Choroid plexus epithelial cell (primary cell): ENCODE measurements at places on chromosomes 6 and 20.
A peak's percentile ranks its signal among the peaks of the same experiment; 100 is the strongest.

- no peak for DNase-seq
Observed at GRCh38 chr20:18481596-18481995, 14.4 kb downstream of the POLR3F start.

DNA sequence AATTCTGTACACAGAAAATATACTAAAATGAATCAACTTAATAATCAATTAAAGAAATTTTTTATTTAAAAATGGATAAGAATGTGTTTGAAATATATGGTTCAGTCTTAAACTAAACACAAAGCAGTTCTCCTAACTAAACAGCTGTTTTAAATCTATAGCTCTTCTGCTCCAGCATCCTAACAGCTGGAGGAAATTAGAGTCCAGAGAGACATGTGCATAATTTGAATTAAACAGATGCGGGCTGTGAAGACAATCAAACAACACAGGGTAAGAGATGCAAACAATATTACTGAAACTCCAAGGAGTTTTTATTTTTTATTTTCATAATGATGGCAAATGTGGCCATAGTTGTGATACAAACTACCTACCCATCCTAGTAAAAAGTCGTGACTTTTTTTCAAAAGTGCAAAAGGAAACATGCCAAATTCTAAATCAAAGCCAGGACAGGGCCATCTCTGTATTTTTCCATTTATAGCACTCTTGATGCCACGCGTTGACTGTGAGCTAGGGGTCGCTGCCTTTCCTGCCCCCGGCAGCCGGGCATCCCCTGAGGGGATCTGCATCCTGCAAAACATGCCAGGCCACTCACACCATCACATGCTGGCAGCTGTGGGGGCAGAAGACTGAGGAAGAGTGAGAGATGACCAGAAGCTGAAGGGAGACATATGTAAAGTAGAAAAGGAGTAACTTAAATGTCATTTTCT, 310.6 kb downstream of the PRKN start:
- no peak for DNase-seq

DNA sequence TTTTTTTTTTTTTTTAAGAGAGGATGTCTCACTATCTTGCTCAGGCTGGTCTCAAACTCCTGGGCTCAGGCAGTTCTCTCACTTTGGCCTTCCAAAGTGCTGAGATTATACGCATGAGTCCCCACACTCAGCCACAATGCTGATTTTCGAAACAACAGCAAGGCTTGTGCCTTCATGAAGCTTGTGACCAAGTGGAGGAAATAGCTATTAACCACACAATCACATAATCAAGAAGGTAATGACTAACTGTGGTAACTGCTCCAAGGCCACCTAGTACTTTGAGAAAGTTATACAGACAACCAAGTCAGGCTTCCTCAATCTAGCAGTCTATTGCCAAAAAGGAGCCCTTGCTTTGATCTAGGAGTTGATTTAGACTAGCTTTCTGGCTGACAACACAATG, 46.3 kb downstream of the SOD2 start:
- peak; percentile 51 for DNase-seq

- DNase-seq: no peak
Observed at GRCh38 chr20:689947-690346, 14.3 kb upstream of the SCRT2 start.

GRCh38 chr6:79868098-79868722, 79.1 kb downstream of the ELOVL4 start:
- peak; percentile 87 for DNase-seq

- peak; percentile 32 for DNase-seq
Observed at GRCh38 chr6:88165844-88166492, at the start of gene CNR1. CNR1 (minus strand) TSS chr6:88166347; CDS start chr6:88145274, 21,073 bp downstream.

DNA sequence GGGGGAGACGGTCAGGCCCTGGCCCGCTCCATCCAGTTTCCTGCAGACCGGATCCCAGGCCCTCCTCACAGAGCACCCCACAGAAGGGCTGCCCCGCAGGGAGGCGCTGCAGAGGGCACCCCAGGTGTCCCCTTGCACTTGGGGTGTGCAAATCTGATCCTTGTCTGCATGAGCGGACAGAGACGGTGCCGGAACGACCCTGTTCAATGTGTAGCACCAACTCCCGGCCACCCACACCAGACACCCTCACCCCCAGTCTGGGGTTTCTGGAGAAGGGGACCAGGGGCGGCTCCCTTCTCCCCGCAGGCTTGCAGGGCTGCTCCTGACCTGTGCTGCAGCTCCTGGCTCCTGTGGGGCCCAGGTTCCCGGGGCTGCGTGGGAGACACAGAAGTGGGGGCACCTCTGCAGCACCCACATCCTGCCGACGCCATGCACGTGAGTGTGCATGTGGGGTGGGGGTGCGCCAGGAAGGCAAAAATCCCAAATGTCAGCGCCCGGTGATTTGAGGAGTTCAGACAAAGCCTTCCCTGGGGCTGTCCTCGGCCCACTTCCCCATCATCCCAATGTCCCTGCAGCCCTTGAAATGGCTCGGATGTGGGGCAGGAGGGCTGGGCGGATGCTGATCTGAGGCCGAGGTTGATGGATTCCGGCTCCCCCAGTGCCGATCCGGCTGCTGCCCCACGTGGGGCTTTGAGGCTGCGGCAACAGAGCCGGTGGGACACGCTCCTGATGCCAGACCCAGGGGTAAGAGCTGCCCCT, 85.3 kb upstream of the BHLHE23 start:
- DNase-seq: no peak

GRCh38 chr20:57611586-57612311, 8.5 kb downstream of the ZBP1 start:
- DNase-seq: no peak

DNA sequence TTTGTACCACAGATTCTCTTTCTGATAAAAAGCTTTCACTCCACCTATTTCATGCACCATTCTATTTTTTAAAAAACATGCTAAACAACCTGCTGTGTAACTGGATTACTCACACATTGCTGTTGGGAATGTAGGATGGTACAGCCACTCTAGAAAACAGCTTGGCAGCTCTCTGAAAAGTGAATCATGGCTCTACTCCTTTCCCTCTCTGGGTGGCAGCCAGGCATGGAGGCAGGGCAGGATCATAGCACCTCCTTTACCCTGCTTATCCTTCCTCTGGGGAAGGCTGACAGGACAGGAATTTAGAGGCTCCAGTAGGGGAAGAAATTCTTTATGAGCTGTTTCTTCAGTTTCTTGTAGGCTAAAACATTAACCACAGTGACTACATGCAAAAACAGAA, 6.7 kb upstream of the VNN2 start:
- DNase-seq: peak; percentile 67

- DNase-seq: no peak
Observed at GRCh38 chr20:56606174-56606945, 22.7 kb upstream of the TFAP2C start.

DNA sequence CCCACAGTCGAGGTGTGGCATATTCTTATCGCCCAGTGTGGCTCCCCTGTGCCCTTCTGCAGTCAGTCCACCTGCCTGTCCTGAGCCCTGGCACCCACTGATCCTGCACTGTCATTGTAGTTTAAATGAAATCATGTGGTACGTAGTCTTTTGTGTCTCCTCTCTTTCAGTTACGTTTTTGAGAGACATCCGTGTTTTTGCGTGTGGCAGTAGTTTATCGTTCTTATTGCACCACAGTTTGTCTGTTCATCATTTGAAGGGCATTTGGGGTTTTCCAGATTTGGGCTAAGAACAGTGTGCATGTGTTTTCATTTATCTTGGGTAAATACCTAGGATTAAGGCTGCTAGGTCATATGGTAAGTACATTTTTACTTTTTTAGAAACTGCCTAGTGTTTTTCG, 49.3 kb downstream of the SPATA2 start:
- DNase-seq: peak; percentile 62

- peak; percentile 91 for DNase-seq
Observed at GRCh38 chr6:151763938-151764680, 43.4 kb upstream of the ESR1 start.
